ENCODE measurements at places on chromosomes 1 and 21. TPM values are rescaled to one million over a fixed set of nuclear protein-coding genes. Genes with fewer than 3 reads are reported as not detected.

GRCh38 chr1:169121146-169121923 lies 14.8 kb downstream of the ATP1B1 start:
- no peaks in the 10 kb centered on the region for H3K36me3 ChIP-seq
- peaks cover 19% of the 10 kb centered on the region for H3K4me1 ChIP-seq
- H3K27ac ChIP-seq, result no peak overlapping the region

F11R gene
- total RNA-seq, result 103 TPM

DNA sequence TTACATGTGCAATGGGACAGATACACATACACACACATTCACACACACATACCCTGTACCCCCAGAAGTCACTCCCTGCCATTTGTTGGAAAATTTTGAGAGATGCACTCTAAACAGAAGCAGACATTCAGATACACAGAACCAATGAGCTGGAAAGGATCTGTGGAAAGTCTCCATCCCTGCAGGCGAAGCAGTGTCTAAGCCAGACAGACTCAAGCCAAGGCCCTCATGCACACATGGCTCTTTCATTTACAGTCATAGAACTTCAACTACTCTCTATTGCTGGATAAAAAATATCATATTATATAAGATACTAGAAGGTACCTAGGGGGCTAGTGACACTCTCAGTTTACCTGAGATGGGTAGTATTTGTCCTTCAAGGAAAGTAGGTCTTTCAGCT lies 7.3 kb upstream of the SEC16B start:
- no peaks in the 10 kb centered on the region for H3K36me3 ChIP-seq
- DNase-seq, result no peak
- peaks cover 4% of the 10 kb centered on the region for H3K4me1 ChIP-seq
- no peaks in the 10 kb centered on the region for H3K27me3 ChIP-seq
- no peak overlapping the region for H3K27ac ChIP-seq

- no peak overlapping the region for H3K4me3 ChIP-seq
- H3K36me3 ChIP-seq, result no peaks in the 10 kb centered on the region
- no peak for DNase-seq
- no peaks in the 10 kb centered on the region for H3K27me3 ChIP-seq
These were observed 32.3 kb downstream of the CCN1 start for GRCh38 chr1:85612704-85613361.

KRTAP6-2 gene
- not detected for total RNA-seq

DNA sequence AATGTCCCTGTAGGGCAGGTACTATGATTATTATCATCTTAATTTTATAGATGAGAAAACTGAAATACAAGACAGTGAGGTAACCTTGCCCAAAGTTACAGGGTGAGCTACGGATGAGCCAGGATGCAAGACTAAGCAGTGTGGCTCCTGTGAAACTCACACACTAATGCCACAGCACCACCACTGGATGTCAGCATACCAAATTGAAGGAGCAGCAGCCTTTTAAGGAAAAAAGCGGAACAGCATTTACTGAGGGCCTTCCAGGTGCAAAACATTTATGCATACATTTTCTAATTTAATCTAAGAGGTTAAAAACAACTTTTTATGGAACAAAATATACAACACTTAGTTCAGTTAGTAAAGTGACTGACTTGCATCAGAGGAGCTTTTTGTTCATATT lies 41.7 kb downstream of the SEC16B start:
- H3K36me3 ChIP-seq, result peaks cover 24% of the 10 kb centered on the region
- no peak overlapping the region for H3K4me3 ChIP-seq
- H3K4me1 ChIP-seq, result no peaks in the 10 kb centered on the region
- no peak overlapping the region for H3K27ac ChIP-seq
- no peak for DNase-seq
- no peaks in the 10 kb centered on the region for H3K27me3 ChIP-seq

All from suprapubic skin (tissue), 4 donors.